Caco-2 (cell line): ENCODE measurements at places on chromosomes 1 and 21.
A peak's percentile ranks its signal among the peaks of the same experiment; 100 is the strongest.

- H3K27ac ChIP-seq, result no peak overlapping the region
- no peaks in the 10 kb centered on the region for H3K36me3 ChIP-seq
- H3K4me1 ChIP-seq, result peaks cover 5% of the 10 kb centered on the region; the same call in 1 of the 2 replicates
- DNase-seq, result peak; percentile 82
- no peak overlapping the region for H3K4me3 ChIP-seq
- H3K27me3 ChIP-seq, result no peaks in the 10 kb centered on the region
These were observed 161.1 kb upstream of the COL6A1 start for GRCh38 chr21:45820171-45821091.

DNA sequence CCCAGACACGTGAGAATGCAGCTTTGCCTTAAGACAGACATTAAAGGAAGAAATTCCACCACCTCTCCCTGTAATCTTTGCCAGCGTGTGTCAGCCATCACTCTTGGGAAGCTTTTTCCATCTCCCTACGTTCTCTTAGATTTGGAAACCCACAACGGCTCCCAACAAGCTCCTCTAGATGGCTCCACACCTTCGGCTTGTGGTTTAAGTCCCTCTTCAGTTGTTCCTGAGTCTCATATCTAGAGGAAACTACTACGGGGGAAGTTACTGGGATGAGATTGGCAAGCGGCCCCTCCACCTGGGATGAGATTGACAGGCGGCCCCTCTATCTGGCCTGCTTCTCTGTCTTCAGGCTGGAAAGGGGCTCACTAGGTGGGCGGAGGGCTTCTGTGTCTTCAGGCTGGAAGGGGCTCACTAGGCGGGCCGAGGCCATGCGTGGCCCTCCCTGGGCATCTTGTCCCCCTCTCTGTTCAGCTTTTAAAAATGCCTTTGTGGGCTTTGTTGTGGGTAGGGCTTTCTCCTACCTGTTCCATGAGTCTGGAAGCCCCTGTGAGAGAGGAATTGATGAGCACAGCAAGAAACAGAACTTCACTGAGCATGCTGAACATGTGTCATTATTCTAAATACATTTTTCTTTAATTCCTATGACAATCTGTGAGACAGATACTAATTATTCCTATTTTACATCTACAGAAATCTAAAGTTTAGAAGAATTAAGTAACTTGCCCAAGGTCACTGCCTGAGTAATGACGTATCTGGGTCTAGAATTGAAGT, 670.5 kb downstream of the KIF26B start:
- H3K27me3 ChIP-seq, result no peaks in the 10 kb centered on the region
- DNase-seq, result no peak
- no peak overlapping the region for H3K4me3 ChIP-seq

- DNase-seq, result no peak
- H3K27me3 ChIP-seq, result no peaks in the 10 kb centered on the region
- peaks cover 68% of the 10 kb centered on the region for H3K4me1 ChIP-seq
- H3K4me3 ChIP-seq, result no peak overlapping the region
- H3K36me3 ChIP-seq, result no peaks in the 10 kb centered on the region
- H3K27ac ChIP-seq, result peak overlapping the region; percentile 33
These were observed 66.2 kb downstream of the HSF2BP start for GRCh38 chr21:43593078-43593477.

DNA sequence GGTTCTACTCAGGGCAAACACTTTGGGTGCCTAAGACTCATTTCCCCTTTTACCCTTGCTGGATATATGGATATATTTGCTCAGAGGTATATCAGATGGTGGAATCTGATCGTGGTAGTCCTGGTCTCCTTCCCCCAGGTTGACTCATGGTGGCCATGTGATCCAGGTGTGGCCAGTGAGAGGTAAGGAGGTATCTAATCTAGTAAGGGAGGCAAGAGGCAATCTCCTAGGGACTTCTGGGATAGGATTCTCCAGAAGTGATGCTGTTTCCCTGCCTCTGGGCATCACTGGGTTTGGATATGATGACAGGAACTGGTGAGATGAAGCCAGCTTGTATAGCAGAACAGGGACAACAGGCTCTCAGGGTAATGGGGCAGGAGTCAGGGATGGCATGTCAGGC, 8.5 kb upstream of the DENND2D start:
- peaks cover 10% of the 10 kb centered on the region for H3K4me1 ChIP-seq
- H3K27ac ChIP-seq, result no peak overlapping the region
- no peak overlapping the region for H3K4me3 ChIP-seq
- no peak for DNase-seq
- no peaks in the 10 kb centered on the region for H3K27me3 ChIP-seq
